ENCODE measurements at places on chromosomes 12 and 14.
A peak's percentile ranks its signal among the peaks of the same experiment; 100 is the strongest.

DNA sequence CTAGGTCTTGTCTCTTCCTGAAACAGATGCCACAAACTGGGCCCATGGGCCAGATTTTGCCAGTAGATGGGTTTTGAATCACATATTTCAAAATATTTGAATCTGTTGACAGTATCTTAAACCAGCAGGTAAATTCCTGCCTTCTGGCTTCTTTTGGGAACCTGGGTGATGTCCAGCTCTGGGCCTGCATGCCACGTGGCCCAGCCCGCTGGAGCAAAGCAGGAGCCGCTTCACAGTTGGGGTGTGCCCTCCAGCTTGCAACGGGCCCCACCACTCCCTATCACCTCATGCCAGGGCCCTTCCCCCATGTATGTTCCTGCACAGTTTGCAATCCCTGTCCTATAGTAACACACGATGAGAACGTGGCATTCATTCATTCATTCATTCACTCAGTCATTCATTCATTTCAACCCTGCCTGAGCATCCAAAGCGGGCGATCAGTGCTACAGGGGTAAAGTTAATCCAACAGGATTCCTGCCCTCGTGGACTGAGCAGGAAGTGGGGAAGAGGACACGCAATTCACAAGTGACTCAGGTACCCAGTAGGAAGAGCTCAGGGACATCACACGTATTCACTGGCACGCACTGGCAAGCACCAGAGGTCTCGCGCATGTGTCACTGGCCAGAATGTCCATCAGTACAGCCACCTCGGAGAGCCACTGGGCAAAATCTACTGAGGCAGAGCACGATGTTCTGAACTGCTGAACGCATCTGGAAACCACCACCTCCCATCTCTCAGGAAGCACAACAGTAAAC is 27.8 kb downstream of the SCARB1 start:
- DNase-seq, result no peak

DNA sequence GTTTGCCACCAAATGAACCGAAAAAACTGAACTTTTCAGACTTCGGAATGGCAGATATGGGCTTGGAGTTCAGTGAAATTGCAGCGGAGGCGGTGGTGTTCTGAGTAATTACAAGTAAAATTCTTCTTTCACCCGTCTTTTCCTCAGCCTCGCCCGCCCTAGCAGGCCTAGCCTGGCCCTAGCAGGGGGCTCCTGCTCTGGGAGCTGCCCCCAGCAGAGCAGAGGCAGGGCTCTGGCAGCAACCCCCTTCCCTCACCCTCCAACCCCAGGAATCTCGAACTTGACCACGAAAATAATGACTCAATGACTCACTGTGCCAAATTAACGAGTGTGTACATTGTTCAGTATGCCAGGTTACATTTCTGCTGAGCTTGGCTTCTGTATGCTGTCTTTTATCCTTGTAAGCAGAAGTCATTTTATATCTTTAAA is 1.1 kb downstream of the PAPLN start:
- DNase-seq, result peak; percentile 63

DNA sequence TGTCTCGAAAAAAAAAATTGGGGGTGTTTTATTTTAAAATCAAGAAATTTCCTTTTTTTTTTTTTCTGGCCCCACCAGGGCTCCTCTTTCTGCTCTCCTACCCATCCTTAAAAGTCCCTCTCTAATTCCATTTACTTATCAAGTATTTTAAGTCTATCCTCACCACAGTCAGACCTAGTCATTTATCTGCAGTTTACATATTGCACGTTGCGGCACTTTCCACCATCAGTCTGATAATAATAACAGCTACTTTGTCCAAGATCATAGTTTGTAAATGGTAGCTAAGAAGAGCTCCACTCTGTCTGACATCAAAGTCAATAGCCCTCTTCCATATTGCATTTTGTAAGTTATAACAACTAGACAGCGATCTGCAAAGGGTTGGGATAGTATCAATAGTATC is 23.6 kb upstream of the CAND1 start:
- DNase-seq, result no peak

DNA sequence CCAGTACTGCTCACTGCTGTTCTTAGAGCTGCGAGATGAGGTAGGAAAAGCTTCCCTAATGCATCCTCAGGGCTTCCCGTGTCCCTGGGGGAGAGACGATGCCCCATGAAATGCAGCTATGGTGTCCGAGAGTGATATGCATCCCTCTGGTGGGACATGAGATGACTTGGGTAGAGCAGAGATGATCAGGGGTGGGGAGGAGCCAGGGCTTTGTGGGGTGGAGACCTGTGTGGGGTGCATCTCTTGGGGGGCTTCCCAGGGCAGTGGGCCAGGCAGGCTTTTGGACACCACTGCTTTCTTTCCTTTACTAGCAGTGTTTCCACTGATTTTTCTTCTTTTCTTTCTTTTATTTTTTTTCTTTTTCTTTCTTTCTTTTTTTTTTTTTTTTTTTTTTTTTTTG is 147.3 kb downstream of the ADGRD1 start:
- no peak for DNase-seq

DNA sequence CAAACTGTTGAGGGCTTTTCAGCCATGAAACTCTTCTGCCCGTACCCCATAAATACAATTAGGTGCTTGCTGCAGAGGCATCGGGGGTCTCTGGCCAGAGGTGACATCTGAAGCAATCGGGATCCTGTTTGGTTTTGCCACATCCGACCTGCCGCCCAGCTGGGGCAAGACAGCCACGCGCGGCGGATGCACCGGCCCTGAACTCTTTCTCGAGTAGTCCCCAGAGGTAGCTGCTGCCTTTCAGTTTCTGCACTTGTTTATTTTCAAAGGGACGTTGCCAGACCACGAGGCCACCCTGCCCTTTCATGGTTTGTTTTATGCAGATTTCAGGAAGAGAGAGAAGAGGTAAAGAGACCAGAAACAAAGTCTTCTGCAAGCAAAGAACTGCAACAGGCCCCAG is 10.6 kb upstream of the MLXIP start:
- DNase-seq, result peak; percentile 76

DNA sequence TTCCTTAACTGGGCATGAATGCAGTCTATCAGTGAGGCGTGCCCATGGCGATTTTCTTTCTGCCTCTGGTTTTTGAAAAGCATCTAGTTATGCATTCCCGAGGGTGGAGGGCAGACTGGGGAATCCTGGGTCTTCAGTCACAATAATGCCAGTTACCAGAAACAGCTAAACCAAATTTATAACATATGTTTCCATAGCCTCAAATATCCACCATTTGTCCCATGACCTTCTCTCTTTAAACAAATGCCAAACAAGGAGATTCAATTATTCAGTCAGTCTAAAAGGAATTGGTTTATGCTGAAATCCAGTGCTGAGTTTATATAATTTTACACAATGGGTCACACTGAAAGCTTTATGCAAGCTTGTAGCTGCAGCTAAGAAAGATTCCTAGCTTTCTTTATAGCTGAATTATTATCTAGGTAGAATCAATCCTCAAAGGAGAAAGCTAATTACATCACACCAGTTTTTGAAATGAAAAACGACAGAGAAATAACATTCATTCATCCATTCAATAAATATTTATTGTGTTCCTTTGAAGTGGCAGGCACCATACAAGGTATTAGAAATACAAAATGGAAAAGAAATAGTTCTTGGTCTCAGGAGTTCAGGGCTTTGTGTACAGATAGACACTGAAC is 131.3 kb upstream of the RAP1B start:
- DNase-seq, result no peak

GRCh38 chr14:43155924-43156323 is 1351.2 kb downstream of the FSCB start:
- DNase-seq, result no peak

- no peak for DNase-seq
Measured at GRCh38 chr14:69378274-69378673, 19.8 kb downstream of the ERH start.

DNA sequence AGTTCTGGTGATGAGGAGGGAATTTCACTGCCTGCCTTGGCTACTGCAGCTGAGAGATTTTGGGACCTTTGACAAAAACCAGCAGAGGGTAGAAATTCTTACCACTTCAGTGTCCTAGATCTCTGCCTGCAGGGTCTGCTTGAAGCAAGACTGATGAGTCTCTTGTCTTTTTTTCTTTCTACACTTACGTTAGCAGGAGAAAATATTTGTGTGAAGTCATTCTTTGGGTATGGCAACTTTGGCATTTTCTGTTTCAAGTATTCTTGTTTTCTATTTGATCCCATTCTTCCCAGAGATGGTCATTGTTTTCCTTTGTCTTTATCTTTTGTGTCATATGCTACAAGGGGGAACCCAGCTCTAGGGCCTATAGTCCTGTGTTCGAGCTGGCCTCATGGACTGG is 65.6 kb upstream of the FERMT2 start:
- no peak for DNase-seq

DNA sequence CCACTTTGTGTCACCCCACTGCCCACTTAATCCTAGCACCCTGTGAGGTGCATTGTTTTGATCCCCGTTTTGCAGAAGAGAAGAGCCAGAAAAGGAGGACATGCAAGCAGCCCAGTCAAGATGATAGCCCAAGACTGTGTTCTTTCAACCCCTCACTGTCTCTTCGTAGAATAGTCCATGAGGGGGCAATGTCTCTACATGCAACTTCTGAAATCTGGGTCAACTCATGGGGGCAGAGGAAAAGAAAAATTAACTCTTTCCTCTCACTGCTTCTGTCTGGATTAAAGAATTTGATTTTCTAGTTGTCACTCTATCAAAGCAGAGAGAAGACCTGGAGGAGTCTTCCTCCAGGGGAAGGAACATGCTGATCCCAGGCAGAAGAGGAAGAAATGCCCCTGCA is 229.6 kb upstream of the NOS1 start:
- DNase-seq, result no peak

GRCh38 chr14:104552738-104553125 is 26.8 kb upstream of the C14orf180 start:
- no peak for DNase-seq

GRCh38 chr12:46442239-46442638 is 69.7 kb upstream of the SLC38A2 start:
- peak; percentile 49 for DNase-seq

DNA sequence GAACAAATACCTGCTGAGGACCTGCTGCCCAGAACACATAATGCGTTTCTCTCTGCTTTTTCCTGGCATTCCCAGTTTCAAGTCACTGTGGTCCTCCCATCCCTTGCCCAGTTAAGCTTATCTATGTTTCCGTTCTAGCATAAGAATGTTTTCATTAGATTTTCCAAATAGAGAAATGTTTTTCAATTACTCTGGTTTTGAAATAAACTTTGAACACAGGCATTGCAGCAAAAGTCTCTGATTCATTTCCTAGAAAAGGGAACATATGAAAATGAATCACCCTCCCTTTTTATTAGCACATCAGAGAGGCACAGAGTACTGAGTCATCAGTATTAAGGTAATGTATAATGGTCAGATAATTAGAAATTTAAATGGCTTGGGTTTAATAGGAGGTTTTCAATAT is 201.1 kb upstream of the TMEM260 start:
- DNase-seq, result peak; percentile 90

GRCh38 chr12:94244165-94245133 is 96.1 kb downstream of the PLXNC1 start:
- no peak for DNase-seq

DNA sequence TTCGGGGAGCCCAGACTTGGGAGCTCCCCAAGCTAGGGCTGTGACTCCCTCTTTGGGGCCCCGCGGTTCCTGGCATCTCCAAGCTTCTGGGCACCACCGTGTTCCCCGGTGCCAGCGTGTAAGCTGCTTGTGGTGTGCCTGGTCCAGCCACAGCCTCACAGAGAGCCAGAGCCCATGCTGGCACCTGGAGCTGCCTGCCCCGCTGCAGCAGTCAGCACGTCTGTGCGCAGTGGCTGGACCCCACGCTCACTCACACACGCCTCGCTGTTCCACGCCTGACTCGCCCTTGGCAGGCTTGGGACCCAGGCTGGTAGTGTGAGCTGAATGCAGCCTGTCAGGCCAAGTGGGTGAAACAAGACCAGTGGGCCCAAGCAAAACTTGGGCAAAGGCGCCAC is 34.5 kb downstream of the APAF1 start:
- DNase-seq, result no peak

- DNase-seq, result no peak
Measured at GRCh38 chr12:57745485-57745881, 644 bp downstream of the TSPAN31 start.

- DNase-seq, result no peak
Measured at GRCh38 chr12:89436062-89436461, 83.8 kb upstream of the DUSP6 start.

GRCh38 chr12:115443351-115443938 is 759.5 kb upstream of the TBX3 start:
- no peak for DNase-seq

- no peak for DNase-seq
Measured at GRCh38 chr14:90805662-90806540, 10.3 kb downstream of the TTC7B start.

Measured in endothelial cell of umbilical vein (primary cell).